Right hindlimb (tissue), 1 donor: ENCODE measurements at places on chromosomes 7 and 10.

DNA sequence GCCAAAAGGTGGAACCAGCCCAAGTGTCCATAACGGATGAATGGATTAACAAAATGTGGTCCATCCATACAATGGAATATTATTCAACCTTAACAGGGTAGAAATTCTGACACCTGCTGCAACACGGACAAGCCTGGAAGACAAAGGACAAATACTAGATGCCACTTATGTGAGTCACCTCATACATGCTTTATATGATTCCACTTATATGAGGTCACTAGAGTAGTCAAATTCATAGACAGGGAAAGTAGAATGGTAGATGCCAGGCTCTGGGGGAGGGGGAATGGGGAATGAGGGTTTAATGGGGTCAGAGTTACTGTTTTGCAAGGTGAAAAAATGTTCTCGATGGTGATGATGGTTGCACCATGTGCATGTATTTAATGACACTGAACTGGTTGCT, 34.0 kb upstream of the CYTH3 start:
- no peak for DNase-seq

DNA sequence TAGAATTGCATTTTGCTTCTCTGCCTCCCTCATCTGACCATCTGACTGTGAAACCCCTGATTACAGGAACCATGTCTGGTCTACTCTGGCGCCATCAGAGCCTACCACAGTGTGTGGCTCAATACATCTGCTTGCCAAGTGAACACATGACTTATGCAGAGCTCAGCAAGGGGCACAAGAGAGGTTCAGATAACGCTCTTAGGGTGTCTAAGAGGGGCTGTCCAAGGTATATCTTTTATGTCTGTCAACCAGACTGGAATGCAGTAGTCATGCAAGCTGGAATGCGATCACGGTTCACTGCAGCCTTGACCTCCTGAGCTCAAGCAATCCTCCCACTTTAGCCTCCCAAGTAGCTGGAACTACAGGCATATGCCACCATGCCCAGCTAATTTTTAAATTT, 10.3 kb upstream of the RRP12 start:
- DNase-seq, result no peak

GRCh38 chr7:3174515-3175284, 126.4 kb upstream of the SDK1 start:
- no peak for DNase-seq

GRCh38 chr10:44863344-44864047, 47.6 kb upstream of the TMEM72 start:
- peak; percentile 33 for DNase-seq

DNA sequence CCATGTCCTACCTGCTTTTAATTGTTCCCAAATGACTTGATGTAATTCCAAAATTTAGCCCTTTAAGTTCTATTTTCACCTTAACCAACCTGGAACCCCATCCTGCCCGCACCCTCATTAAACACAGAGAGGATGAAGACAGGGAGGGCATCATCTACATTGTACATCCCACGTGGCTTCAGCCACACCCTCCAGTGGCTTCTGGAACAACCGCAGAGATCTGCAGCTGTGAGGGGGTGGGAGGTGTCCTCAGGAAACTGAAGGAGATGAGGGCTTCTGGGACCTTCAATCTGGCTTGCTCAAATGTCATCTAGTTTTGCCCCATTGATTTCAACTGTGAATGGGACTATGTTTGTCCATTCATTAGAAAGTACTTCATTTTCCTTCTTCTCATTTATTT, 39.0 kb downstream of the AKR1B1 start:
- DNase-seq, result no peak

DNA sequence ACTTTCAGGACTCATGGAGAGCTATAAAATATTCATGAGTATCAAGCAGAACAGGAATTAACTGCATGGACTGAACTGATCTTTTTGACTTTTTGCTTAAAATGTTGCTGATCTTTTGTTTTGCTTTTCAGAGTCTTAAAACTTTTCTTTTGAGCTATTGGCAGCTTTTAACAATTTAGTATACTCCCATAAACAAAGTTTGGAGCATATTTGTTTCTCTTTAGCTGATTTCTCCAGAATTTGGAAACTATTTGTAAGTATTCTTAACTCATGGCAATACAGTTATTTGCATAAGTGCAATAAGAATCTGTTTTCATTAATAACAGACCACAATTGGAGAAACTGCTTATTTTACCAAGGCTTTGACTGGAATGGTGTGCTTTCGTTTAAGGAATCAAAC, 73.4 kb upstream of the C1GALT1 start:
- DNase-seq, result no peak

DNA sequence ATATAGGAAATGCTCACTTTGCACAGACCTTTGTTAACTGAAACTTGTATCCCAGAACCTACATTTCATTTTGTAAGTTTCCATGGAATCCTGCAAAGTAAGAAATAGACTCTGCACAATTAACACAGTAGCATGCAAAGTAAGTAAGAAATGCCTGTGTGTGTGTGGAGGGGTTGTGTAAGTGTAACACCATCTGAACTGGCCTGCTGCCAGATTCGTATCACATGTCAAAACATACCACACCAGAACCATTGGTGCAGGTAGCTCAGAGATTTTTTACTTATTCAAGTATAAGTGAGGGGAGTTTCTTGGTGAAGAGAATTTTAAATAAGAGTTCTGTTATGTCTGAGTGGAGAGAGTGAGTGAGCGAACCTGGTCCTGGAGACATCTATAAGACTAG, 17.9 kb upstream of the DDX21 start:
- no peak for DNase-seq

DNA sequence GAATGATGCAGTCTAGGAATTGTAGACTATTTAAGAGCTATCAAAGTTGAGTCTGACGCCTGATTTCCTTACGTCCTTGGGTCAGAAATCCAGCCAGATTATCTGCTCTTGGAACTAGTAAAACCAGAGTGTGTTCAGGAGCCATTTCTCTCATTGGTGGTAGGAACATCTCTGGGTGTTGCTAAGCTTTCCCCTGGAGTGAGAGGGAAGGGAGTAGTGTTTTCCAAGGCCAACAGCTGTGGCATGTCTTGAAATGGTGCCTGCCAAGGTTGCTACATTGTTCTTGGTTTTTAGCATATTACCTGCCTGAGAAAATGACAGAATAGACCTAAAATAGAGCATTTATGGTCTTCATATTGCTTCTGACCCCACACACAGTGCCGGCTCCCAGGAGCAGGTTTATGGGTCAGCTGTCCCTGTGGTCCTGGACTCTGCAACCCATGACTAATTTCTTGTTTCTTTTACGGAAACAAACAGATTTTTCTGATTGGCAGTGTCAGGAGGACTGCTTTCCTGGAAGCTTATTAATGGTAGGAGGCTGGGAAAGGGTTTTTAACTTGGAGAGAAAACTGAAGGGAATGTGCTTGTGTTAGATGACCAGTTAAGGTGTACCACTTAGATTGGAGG, 17.5 kb downstream of the GBF1 start:
- no peak for DNase-seq

GRCh38 chr7:158704524-158705233, at the start of gene NCAPG2:
Gene NCAPG2, minus strand, starts transcription at chr7:158704804. Its CDS starts 2,905 bp downstream, at chr7:158701899.
- peak; percentile 98 for DNase-seq

DNA sequence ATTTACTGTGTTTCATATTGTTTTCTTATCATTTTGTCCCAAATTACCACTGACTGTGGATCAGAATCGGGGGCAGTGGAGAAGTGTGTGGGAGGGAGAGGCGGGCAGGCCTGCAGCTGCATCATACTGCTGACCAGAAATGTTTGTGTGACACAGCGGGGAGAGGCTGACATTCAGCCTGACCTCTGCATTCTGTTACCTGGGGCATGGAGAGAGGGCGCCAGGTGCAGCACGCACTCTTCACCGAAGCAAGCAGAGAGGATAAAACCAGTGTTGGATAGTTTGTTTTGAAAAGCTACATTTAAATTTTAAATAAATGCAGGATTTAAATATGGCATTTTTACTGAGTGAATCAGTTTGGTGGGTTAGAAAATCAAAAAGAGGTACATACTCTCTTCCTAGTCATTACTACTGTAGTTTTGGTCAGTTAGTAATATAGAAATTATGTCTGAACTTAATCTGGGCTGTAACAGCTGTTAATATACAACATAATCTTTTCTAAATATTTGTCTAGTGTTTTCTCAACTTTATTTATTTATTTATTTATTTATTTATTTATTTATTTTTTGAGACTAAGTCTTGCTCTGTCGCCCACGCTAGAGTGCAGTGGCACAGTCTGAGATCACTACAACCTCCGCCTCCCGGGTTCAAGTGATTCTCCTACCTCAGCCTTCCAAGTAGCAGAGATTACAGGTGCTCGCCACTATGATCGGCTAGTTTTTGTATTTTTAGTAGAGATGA, 8.8 kb upstream of the STMP1 start:
- DNase-seq, result no peak

- no peak for DNase-seq
Measured at GRCh38 chr10:112524641-112525040, 77.6 kb downstream of the VTI1A start.
